Hypothalamus (tissue), 51 donors: ENCODE measurements at places on chromosomes 4 and X.

DNA sequence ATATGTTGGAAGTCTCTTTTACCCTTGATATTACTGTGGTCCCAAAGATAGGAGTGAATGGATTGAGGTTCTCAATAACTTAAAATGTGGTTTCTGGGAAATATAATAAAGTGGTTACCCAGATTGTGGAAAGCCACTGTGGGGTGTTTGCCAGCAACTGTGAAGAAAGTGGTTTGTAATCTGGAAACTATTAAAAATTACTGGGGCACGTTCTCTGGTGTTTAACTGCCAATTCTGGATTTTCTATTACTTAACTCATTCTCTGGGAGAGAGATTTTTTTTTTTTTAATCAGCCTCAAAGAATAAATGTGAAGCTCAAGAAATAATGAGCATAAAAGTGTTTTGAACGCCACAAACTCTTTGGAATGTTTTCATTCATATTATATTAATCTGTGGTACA lies 4.9 kb upstream of the CXCL6 start:
- no peak for DNase-seq

GRCh38 chr4:19880206-19880605 lies 371.5 kb upstream of the SLIT2 start:
- no peak for DNase-seq

GRCh38 chrX:5876984-5877596 lies 351.6 kb downstream of the NLGN4X start:
- DNase-seq: no peak

- DNase-seq: no peak
Observed at GRCh38 chr4:119897260-119897659, 169.4 kb downstream of the MAD2L1 start.

DNA sequence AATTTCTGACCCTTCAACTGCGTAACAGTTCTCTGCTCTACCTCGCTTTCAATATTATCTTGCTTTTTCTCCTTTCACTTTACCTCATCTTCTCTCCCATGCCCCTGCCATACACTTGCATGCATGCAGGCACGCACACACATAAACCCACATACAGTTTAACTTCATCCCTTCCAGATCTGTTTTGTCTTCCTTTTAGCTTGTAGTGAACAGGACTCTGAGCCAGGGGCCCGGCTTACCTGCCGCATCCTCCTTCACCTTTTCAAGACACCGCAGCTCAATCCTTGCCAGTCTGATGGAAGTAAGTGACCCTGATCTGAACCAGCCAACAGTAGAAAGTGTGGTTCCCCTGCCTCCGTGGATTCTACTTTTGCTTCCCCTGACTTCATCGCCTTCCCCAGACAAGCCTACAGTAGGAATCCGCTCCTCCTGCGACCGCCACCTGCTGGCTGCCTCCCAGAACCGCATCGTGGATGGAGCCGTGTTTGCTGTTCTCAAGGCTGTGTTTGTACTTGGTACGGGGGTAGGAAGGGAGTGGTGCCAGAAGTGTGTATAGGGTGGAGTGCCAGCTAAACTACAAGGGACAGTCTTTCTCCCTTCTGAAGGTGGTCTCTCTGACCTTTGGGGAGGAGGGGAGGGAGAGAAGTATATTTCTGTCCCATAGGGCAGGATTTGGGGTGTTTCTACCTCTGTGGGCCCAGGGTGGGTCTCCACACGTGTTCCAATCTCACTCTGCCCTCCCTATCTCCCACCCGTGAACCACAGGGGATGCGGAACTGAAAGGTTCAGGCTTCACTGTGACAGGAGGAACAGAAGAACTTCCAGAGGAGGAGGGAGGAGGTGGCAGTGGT lies 10.7 kb downstream of the MED12 start:
- peak; percentile 48 for DNase-seq

GRCh38 chr4:168720396-168720900 lies 223.6 kb downstream of the PALLD start:
- DNase-seq: no peak

GRCh38 chr4:98746936-98747335 lies 88.5 kb upstream of the TSPAN5 start:
- DNase-seq: no peak

GRCh38 chr4:1026115-1026514 lies 14.7 kb downstream of the FGFRL1 start:
- DNase-seq: no peak

- DNase-seq: no peak
Observed at GRCh38 chr4:147739239-147739823, 7.4 kb downstream of the ARHGAP10 start.

GRCh38 chr4:180333162-180333561 lies 1910.0 kb upstream of the TENM3 start:
- DNase-seq: no peak

- DNase-seq: no peak
Observed at GRCh38 chr4:33395731-33396485, 2675.7 kb downstream of the PCDH7 start.

DNA sequence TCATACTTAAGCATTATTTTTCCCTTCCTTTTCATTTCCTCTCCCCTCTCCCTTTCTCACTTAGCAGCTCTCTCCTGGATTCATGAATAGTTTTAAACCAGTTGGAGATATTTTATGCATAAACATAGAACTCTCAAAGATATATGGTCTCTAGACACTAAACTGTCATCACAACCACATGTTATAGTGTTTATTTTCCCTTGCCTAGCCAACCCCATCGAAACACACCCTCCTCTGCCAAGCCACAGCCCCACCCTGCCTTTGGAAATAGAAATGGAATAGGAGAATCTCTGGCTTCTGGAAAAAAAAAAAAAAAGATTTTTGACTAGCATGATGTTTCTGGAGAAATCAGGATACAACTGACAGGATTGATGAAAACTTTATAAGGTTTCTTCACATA lies 64.8 kb upstream of the RBPJ start:
- no peak for DNase-seq

DNA sequence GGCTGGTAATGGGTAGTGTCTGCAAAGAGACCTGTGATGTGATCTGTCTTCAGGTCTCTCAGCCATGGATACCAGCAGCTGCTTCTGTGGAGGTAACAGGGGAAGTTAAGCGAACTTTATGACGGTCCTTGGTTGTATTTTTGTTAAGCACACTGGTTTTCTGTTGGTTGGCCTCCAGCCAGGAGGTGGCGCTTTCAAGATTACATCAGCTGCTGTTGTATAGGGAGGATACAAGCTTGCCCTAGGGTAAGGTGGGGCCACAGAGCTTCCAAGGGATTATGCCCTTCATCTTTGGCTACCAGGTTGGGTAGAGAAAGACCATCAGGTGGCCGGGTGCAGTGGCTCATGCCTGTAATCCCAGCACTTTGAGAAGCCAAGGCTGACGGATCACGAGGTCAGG lies 834.2 kb upstream of the GALNTL6 start:
- DNase-seq: no peak

DNA sequence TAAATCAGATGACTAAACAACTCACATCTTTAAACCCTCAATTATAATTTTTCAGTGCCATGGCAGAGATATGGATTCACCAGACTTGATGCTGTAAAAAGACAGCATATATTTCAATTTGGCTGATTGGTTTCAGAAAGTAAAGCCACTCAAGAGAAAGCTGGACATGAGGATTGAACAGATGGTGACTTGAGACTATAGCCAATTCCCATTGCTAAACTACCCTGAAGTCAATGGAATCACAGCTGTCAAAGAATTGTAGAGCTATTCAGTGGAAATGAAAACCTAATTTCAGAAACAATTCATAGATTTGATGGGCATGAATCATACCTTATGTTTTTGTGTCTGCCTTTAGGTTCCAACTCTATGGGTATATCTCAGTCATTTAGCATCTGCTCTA lies 510.6 kb upstream of the BOD1L1 start:
- DNase-seq: no peak

DNA sequence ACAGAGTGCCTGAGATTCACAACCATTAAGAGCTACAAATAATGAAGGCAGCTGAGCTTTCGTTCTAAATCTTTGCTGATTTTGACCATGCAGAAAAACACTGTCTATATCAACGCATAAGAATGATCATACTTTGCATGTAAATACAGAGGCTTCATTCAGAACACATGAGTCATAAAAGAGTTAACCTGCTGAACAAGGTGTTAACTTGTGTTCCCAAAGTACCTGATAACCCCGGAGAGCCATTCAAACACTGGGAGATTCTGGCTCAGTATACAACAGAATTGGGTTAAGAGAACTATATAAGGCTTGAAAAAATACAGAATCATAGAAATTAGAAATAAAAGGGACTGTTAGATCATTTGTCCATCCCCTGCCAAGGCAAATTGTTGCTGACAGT lies 964.3 kb upstream of the TENM3 start:
- no peak for DNase-seq

- DNase-seq: no peak
Observed at GRCh38 chr4:4269856-4270255, 20.1 kb downstream of the LYAR start.

DNA sequence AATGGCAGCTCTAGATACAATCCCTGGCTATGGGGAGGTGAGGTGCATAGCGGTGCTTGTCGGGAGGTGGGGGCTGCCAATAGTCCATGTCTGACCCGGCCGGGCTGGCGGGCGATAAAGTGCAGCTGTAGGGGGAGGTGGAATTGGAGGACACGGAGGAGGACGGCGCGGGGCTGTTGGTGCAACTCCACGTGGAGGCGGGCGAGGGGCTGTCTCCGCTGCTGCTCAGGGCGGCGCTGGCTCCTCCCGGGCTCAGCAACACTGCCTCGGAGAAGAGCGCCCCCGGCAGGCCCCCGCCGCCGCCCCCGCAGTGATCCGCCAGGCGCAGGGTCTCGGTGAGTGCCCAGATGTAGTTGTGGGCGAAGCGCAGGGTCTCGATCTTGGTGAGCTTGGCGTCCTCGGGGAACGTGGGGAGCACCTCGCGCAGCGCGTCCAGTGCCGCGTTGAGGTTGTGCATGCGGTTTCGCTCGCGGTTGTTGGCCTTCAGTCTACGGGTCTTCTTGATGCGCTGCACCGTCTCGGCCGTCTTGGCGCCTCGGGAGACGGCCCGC lies 1.3 kb downstream of the NEUROG2 start:
- no peak for DNase-seq

DNA sequence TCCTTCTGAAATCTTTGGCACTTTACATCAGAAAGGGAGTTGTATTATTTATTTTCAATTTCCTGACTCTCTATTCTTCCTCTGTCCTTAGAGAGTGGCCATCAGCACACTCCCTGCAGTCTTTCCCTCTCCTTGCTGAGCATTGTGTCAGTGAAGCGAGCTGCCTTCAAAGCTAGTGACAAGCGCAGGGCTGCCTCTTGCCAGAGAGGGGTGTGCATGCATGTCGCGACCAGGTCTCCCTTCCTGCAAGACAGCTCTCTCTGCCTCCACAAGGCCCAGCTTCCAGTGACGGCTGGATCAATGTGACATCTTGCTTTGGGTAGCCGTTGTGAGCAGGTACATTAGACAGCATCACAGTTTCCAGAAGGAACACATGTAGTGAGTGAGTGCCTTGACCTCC lies 810.9 kb upstream of the TENM3 start:
- DNase-seq: no peak

- DNase-seq: no peak
Observed at GRCh38 chrX:138008281-138008680, 442.4 kb downstream of the ZIC3 start.

GRCh38 chr4:108416831-108417230 lies 203.5 kb upstream of the RPL34 start:
- no peak for DNase-seq

DNA sequence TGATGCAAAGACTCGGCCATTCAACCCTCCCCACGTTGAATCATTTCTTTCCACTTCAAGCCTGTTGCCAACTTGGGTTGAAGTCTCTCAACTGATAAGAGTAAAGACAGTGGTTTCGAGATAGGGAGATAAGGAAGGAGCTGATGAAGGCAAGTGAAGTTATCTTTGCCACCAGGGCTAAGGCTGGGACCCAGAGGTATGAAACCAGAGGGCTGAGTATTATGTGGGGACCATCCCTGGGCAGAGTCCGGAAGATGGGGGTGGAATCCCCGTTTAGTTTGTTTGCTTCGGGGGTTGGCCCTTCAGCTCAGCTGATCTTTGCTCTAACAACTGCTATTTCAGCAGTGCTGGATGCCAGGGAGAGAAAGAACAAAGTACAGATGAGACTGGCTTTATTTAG lies 2.3 kb upstream of the XPNPEP2 start:
- no peak for DNase-seq

- DNase-seq: no peak
Observed at GRCh38 chr4:22906045-22906444, 213.3 kb downstream of the GBA3 start.

- no peak for DNase-seq
Observed at GRCh38 chr4:67809502-67809901, 55.3 kb upstream of the GNRHR start.

DNA sequence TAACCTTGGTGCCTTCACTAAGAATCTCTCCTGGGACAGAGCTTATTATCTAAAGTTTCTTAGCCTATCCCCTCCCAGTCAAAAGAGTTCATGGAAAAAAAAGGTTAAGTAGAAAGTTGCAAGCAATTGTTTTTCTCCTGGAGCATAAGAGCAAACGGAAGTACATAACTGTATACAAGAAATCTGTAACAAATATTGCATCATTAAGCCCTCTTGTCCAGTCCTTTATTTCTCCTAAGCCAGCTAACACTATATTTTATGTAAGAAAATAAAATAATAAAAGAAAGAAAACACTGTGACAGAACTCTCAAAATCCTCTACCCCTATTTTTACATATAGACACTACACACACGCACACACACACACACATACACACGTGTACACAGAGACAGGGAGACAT lies 255.3 kb downstream of the NAF1 start:
- DNase-seq: no peak

GRCh38 chr4:28007693-28008092 lies 1147.1 kb downstream of the STIM2 start:
- DNase-seq: no peak

DNA sequence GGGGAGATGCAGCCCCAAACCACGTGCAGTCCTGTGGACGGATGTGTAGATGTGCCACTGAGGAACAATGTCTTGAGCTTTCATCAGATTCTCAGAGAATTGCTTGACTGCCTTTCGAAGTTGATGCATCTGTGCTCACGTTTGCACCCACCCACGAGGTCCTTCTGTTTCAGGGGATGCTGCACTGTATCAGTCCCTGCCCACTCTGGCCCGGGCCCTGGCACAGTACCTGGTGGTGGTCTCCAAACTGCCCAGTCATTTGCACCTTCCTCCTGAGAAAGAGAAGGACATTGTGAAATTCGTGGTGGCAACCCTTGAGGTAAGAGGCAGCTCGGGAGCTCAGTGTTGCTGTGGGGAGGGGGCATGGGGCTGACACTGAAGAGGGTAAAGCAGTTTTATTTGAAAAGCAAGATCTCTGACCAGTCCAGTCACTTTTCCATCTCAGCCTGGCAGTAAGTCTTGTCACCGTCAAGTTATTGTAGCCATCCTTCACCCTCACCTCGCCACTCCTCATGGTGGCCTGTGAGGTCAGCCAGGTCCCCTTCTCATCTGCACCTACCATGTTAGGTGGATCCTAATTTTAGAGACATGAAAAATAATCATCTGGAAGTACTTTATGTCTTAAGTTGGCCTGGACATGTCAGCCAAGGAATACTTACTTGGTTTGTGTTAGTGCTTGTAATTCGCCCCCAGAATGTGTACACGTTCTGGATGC lies 36.4 kb upstream of the MSANTD1 start:
- no peak for DNase-seq

DNA sequence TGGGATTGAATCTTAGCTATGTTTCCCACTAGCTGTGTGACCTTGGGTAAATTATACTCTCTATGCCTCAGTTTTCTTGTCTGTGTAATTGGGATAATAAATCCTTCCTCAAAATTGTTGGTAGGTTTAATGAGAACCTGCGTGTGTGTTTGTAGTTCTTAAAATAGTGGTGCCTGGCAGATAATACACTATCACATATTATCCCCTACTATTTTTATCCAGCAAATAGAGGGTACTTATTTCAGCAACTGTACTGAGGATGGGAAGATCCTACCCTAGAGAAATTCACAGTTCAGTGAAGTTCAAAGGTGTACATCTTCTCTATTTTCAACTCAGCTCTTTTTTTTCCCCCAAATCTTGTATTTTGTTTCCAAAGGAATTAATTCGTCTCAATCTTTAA lies 17.2 kb downstream of the ABHD18 start:
- no peak for DNase-seq
